ENCODE measurements at places on chromosomes 4 and X. TPM values are rescaled to one million over a fixed set of nuclear protein-coding genes. Genes with fewer than 3 reads are reported as not detected.

FHL1 gene
- total RNA-seq = 2,495 TPM

MAGEA11 gene
- total RNA-seq = not detected

BRS3 gene
- total RNA-seq = not detected

DDX53 gene
- not detected for total RNA-seq

ADGRG4 gene
- 3.2 TPM for total RNA-seq

CDX4 gene
- not detected for total RNA-seq

TCP11X2 gene
- total RNA-seq = not detected

All from gastroesophageal sphincter (tissue), 4 donors.